ENCODE measurements at places on chromosomes 6 and 20.

DNA sequence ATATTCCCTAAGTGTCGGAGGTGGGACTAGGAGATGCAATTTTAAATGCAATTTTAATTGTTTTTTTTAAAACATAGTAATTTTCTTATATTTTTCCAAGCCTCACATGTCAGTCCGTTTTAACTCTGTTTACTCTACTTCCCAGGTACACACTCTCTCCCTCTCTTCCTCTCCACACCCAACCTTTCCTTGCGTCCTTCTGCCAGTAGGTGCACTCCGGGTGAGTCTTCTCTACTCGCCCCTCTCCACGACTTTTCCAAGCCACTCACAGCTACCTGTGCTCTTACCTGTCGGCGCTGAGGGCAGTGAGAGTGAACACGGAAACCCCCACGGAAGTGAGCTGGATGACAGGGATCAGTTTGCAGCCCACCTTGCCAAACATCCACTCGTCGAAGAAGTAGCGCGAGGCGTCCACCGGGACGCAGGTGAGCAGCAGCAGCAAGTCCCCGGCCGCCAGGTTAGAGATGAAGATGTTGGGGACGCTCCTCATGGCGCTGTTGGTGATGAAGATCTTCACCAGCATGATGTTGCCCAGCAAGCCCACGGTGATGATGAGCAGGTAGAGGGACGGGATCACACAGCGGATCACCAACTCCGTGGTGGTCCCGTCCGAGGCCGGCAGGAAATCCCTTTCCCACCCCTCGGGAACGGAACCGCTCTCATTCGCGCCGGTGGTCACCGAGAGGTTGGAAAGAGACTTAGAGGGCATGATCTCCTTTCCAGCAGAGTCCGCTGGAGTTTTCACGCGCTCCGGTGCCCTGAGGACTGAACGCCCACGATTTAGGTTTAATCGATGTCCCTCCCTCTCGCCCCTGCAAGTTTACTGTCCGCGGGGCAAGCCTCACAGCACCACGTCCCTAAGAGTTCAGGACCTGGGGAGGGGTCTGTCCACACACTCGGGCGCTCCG lies 44.5 kb upstream of the GJE1 start:
- no peak for DNase-seq

DNA sequence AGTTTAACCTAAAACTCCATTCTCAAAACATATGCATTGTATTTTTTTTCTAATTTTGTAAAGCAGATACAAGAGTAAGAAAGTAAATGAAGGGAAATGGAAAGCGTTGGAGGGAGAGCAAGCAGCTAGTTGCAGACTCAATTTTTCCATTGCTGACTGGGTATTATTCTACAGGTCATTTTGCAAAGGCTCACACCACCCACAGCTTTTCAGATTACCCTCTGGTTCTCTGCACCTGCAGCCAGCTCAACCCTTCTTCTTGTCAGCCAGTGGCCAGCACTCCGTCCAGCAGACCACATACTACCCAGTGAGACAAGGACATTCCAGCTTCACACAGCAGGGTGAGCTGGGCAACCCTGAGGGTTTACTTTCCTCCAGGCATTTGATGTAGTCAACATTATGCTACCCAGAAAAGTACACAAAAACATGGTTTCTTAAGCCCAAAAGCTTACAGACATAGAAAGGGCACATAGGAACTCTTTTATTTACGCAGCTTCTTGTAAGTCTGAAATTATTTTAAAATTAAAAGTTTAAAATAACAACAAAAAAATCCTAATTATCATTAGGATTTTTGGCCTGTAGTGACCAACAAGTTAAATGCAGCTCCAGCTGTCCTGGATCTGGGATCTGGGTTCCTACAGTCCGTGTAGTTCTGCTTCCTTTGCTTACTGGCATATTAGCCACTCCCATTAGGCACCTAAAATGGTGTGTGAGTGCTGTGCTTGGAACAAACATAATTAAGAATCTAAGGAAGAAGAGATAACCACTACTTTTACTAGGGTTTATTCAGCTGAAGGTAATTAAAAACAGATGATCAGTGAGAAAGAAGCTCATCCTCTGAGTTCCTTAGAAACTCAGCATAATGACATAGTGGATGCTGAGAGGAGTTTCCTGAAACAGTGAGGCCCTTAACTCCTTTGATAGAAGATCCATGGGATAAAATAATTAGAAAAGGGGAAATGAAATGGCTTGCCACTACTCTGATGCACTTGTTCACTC lies 185.3 kb downstream of the PKHD1 start:
- no peak for DNase-seq

DNA sequence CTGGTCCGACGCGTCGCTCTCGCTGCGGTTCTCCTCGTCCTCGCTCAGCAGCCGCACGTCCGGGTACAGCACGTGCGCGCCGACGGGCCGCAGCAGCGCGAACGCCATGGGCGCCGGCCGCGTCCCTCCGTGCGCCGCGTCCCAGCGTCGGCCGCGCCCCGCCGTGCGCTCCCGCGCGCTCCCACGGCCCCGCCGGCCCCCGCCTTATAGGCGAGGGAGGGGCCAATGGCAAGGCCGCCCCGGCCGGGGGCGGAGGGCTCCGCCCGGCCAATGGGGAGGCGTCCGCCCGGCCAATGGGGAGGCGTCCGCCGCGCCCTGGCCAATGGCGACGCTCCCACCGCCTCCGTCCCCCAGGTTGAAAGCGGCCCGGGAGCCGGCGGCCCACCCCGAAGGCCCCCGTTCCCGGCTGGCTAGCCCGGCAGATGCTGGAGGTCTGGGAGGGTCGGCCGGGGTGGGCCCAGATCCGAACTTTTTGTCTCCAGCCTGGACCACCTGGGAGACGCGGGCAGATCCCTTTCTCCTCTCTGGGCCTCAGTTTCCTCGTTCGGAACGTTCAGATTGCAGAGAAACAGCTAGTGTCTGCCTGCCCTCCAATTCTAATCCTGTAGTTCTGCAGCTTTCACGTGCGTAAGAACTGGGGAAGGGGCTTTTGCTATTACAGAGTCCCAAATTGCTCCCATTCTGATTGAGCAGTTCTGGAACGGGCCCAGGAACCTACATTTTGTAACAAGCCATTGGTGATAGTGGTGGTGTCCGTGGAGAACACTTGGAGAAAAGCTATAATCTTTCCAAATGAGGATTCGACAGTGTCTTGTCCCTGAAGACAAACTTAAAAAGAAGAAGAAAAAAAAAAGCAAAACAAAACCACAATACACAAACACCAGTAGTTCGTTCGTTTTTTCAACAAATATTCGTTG lies at the start of gene TCF15:
Gene TCF15 (minus strand): TSS at position 180 of the 917 bp plus-strand sequence. CDS start 72 bp downstream, at position 108.
- no peak for DNase-seq

- no peak for DNase-seq
Observed at GRCh38 chr6:112202639-112203341, 51.6 kb downstream of the LAMA4 start.

GRCh38 chr20:47479506-47479905 lies 22.2 kb upstream of the NCOA3 start:
- DNase-seq, result no peak

GRCh38 chr6:137810554-137811120 lies 56.4 kb upstream of the TNFAIP3 start:
- no peak for DNase-seq

DNA sequence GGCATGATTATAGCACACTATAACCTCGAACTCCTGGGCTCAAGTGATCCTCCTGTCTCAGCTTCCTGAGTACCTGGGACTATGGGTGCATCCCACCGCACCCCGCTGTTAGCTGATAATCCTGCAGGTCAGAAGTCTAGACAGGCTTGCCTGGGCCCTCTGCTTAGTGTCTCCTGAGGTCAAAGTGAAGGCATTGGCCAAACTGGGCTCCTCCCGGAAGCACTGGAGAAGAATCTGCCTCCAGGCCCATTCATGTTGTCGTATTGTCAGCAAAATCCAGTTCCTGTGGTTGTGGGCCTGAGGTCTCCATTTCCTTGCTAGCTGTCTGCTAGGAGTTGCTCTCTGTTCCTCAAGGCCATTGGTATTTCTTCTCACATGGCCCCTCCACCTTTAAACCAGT lies 6.3 kb upstream of the MROH8 start:
- no peak for DNase-seq

DNA sequence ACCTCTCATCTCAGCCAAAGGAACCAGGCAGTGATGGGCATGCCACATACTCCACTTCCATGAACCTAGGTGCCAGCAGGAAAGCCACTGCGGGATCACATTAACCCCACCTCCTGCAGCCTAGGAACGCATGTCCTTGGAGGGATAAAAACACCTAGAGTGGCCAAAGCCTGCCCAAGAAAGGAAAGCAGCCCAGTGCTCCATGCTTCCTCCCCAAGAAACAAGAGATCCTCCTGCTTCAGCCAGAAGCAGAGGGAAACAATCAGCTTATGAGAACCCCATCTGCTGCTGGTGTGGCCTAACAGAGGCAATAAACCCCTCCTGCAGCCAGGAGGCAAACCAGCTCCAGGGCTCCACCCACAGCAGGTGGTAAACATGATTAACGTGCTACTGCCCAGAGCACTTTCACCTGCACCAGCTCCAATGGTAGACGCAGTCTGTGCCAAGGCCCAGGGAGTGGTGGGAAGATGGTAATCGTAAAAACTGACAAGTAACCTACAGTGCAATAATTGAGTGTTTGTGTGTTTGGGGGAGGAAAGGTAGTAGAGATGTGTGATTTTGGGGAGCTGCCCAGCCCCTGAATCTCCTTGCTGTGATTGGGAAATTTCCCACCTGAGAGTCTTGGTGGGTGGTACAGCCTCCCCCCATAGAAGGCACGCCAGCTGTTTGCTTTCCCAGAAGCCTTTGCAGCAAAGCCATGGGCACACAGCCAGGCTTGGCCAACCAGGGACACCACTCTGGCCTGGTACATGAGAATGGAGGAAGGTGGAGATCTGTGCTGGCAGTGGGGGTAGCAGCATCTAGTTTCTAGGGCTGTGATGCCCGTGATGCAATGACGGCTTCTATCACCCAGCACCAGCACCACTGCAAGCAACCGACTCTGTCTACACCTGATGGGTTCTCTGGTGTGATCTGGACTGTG lies 50.6 kb upstream of the TBC1D7 start:
- DNase-seq, result no peak

- no peak for DNase-seq
Observed at GRCh38 chr6:150720774-150721233, 121.1 kb downstream of the PLEKHG1 start.

DNA sequence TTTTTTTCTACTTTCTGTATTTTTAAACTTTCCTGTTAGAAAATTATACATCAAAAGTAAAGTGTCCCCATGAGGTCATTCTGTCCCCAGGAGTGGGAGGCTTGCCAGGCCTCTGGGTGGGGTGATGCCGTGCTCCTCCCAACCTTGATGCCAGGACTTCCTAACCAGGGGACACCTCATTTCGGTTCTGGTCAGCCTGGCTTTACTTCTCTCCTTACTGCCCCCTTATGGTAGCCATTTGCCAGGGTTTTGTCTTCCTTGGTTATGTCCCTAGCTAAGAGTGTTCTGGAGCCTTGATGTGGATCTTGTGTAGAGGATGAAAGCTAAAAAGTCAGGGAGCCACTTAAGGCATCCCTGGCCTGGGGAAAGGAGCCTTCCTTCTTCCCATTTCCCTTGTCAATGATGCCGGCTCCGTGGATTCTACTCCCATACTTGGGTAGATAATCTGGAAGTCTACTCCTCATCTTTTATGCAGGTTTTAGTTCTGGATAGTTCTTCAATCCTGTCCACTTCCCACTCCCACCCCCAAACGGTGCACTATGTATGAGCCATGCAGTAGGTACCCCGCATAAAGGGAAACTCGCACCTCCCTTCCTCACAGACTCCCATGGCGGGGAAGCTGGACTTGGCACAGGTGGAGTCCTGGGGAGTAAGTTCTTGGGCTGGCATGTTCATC lies 164.1 kb upstream of the SALL4 start:
- DNase-seq, result no peak

GRCh38 chr6:71254323-71254722 lies 34.3 kb upstream of the OGFRL1 start:
- DNase-seq, result no peak

DNA sequence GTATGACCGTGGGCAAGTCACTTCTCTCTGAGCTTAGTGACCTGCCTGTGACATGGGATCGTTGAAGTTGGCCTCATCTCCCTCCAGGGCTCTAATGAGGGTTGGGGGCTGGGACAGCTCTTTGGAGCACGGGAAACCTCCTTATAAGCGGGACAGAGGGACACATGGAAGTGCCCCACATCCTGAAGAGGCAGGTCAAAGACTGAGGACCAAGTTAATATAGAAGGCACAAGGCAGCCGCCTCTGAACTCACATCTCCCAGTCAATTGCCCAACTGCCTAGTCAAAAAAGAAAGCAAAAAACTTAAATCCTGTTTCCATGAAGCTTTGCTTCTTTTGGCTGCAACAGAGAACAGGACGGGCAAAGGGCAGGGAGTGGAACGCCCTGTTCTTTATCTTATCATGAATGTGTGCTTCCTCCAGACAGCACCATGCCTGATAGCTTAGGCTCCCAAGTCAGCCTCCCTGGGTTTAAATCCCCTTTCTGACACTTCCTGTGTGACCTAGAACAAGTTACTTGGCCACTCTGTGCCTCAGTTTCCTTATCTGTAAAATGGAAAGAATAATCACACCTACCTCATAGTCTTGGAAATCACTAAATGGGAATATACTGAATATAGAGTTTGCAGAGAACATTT lies 27.1 kb downstream of the LBP start:
- DNase-seq, result no peak

DNA sequence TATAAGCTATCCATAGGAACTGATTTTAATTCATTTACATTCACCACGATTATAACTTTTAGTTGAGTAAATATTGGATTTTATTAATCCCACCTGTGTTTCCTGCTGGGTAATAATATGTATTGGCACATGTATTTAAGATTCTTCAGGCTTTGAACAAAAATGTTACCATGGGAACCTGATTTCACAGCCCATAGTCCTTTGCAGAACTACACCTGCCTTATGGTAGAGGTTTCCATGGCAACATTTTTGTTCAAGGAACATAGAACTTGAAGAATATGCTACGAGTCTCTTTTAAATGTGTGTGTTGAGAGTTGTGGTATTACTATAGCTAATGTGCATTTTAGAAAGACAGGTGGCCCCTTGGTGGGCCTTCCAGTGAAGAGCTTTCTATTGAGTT lies 317.4 kb downstream of the SAMD5 start:
- DNase-seq, result no peak

- no peak for DNase-seq
Observed at GRCh38 chr6:146301764-146302163, 241.9 kb upstream of the RAB32 start.

DNA sequence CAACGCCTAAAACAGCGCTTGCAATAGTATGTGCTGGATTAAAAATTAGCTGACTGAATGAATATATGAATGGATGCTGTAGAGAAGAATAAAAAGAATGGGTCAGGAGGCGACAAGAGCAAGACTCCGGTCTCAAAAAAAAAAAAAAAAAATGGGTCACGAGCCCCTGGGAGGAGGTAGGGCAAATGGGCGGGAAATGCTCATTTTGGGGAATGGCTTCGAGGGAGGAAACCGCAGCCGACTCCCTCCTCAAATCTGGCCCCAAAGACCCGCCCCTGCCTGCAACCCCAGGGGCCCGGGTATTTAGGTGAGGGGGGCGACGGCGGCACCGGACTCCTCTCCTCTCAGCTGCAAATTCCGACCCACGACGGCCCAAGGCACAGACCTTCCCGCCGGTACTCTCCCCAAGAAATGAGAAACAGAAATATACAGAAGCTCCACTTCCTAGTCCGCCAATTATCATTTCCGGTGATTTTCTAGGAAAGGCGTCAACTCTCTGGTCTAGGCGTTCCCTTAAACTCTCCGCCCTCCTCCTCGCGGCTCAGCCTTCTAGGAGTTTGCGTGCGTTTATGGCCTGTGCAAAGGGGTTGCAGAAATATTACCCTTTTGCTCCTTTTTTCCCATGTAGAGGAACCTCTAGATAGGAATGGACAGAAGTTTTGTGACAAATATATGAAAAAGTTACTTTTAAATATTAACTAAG lies at the start of gene ZNF311:
Gene ZNF311 (minus strand): TSS at position 133 of the 703 bp plus-strand sequence. CDS start 1,361 bp downstream, outside the sequence.
- DNase-seq, result no peak

GRCh38 chr20:33062105-33062824 lies 8.6 kb downstream of the BPIFB3 start:
- DNase-seq, result no peak
